Activated CD4-positive, alpha-beta memory T cell treated with anti-CD3 and anti-CD28 coated beads, Interleukin-2, amount 10 ng/mL, durations not matched to agents 7 days and 5 days (primary cell): ENCODE measurements at places on chromosomes 3 and 15. TPM values are rescaled to one million over a fixed set of nuclear protein-coding genes. Genes with fewer than 3 reads are reported as not detected.

- no peak overlapping the region for H3K4me3 ChIP-seq
- H3K4me1 ChIP-seq, result no peaks in the 10 kb centered on the region
- DNase-seq, result no peak
- no peaks in the 10 kb centered on the region for H3K27me3 ChIP-seq
- no peak overlapping the region for H3K27ac ChIP-seq
These were observed 178.4 kb downstream of the ATP10A start for GRCh38 chr15:25684521-25685431.

DNA sequence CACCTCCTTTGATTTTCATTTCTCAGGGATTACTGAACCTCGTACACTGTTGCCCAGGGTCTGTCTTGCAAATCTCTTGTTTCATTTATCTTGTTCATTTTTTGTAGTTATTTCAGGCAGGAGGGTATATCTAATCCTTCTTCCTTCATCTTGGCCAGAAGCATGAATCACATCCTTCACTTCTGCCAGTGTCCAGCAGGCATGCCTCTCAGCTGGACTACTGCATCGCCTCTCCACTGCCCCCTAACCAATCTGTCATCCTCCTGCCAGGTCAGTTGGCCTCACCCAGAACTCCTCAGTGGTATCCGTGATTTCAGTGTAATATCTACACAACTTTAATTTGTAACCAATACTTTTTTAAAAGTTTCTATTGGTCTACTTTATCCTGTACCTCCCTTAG, 297.9 kb downstream of the GABRG3 start:
- H3K4me1 ChIP-seq, result no peaks in the 10 kb centered on the region
- H3K27ac ChIP-seq, result no peak overlapping the region
- no peak overlapping the region for H3K4me3 ChIP-seq
- no peaks in the 10 kb centered on the region for H3K36me3 ChIP-seq
- no peak for DNase-seq

DNA sequence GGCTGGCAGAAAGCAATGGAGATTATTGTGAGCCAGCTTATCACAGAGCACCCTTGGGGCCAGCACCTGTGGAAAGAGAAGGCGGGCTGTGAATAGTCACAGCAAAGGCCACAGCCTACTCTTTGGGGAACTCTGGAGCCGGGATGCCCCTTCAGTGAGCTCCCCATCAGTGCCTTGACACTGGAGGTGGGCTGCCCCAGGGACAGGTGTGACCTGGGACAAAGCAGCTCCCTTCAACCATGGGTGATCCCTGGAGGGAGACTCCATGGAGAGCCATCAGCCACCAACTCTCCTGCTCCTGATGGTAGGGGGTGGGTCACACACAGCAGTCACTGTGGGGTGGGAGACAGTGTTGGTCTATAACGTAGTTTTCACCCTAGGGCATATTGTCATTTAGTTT, 5.8 kb downstream of the TTC21A start:
- H3K4me1 ChIP-seq, result peaks cover 14% of the 10 kb centered on the region
- no peak overlapping the region for H3K27ac ChIP-seq
- no peaks in the 10 kb centered on the region for H3K27me3 ChIP-seq
- DNase-seq, result no peak

The MITF gene
- not detected for total RNA-seq
